Stimulated activated CD4-positive, alpha-beta T cell treated with anti-CD3 and anti-CD28 coated beads, Interleukin-2, amount 100 ng/mL, for 48 hours (primary cell): ENCODE measurements at places on chromosomes 12 and 14.

- no peak for DNase-seq
These were observed 14.2 kb upstream of the NEK9 start for GRCh38 chr14:75141062-75141461.

GRCh38 chr12:69055706-69056105, 122.7 kb upstream of the CPM start:
- no peak for DNase-seq

- DNase-seq: no peak
These were observed 3.5 kb upstream of the NFKBIA start for GRCh38 chr14:35408026-35408425.

DNA sequence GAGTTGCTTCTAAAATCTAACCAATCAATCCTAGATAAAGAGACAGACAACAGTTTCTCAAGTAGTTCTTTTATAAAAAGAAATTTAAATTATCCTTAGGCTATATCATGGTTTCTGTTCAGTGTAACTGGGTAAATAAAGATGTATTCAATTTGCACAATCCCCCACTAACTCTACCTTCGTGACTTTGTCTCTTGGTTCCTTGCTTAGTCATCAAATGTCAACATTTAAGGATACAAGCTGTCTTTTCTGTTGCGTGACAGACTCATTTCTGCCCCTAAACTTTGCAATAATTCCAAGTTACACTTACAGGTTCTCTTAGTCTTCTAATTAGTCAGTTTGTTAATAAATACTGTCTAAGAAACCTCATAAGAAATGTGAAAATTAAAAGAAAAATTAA, 50.6 kb downstream of the SCAF11 start:
- no peak for DNase-seq

GRCh38 chr12:108282676-108283075, 56.4 kb downstream of the CMKLR1 start:
- DNase-seq: no peak

DNA sequence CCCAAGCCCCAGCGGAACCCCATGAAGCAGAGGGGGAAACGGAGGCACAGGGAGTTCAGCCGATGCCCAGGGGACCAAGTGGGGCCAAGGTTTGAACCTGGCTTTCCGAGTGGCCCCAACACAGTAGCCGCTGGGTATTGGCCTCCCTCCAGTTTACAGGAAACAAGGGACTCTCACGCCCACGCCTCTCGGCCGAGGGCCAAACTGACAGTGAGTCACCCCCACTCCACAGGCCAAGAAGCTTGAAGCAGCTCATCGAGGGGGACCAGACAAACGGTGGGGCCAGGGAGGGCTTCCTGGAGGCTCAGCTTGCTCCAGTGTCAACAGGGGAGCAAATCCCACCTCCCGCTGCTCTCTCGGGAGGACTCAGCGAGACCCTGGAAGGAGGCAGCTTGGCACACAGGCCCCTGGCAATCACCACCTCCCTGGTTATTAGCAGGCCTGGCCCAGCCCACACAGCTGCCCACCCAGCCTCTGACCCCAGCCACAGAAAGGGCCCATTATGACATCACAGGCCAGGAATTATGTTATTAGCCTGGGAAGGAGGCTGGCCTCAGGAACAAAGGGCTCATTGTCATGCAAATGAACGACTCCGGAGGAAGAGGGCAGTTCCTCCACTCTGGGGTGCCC, 54.6 kb downstream of the NCOR2 start:
- no peak for DNase-seq

GRCh38 chr12:15796493-15797141, 7.4 kb upstream of the EPS8 start:
- DNase-seq: no peak

- no peak for DNase-seq
These were observed 1324.7 kb downstream of the AACS start for GRCh38 chr12:126389961-126390360.
